ENCODE measurements at places on chromosomes 1 and 21. TPM values are rescaled to one million over a fixed set of nuclear protein-coding genes. Genes with fewer than 3 reads are reported as not detected.

DNA sequence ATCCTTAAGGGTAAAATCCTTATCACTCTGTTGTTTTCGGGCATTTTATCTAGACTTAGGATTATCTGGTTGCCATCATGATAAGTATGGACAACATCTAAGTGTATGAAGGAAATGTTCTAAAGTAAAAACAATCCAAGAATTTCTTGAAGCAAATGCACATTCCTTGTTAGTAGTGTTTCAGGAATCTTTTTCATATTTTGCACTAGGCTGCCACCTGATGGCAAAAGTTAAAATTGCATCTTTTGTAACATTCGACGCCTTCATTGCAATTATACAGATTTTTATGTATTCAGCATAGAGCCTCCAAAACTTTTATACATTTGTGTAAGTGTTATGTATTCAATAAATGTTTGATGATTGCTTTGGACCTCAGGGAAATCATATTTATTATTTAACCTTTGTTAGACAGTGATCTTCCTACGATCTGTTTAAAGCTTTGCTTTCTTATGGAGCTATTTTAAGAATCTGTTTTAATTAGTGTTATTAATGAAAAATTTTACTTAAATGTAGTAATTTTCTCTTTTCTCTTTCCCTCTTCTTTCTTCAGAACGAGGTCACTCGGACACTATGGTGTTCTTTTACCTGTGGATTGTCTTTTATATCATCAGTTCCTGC is 49.4 kb upstream of the KIAA1614 start:
- DNase-seq: no peak

The GSTM1 gene
- not detected for total RNA-seq

The UBXN10 gene
- 7.8 TPM for total RNA-seq

DNA sequence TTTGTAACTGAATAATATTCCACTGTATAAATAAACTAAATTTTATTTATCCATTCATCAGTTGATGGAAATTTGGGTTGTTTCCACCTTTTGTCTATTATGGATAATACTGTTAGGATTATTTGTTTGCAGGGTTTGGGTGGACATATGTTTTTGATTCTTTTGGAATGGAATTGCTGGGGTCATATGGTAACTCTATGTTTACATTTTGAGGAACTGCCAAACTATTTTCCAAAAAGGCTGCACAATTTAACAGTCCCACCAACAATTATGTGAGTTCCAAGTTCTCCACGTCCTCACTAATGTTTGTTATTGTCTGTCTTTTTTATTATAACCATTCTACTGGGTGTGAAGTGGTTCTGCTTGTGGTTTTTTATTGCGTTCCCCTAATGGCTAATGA is 4.3 kb upstream of the SERBP1 start:
- DNase-seq: no peak

- DNase-seq: no peak
These were observed 185.4 kb downstream of the LMO4 start for GRCh38 chr1:87513966-87514660.

DNA sequence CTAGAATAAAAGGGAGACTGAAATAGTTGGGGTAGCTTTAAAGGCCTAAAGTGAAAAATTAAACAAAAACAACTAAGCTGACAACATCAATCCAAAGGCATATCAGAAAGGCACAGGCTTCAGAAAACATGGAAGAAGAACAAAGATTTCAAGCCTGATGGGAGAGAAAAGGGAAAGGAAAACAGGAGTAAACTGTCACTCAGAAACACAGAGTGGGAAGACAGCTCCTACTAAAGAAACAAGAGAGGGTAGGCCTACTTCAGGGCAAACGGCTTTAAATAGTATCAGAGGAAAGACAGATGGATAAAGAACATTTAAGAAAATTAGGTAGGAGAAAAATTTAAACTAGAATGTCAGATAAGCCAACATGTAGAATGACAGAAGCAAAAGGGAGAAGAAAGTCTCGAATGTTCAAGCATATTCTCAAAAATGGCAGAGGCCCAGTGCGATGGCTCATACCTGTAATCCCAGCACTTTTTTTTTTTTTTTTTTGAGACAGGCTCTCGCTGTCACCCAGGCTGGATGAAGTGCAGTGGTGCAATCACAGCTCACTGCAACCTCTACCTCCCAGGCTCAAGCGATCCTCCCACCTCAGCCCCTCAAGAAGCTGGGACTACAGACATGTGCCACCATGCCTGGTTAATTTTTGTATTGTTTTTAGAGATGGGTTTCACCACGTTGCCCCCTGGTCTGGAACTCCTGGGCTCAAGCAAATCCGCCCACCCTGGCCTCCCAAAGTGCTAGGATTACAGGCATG is 7.6 kb downstream of the EGLN1 start:
- DNase-seq: no peak

DNA sequence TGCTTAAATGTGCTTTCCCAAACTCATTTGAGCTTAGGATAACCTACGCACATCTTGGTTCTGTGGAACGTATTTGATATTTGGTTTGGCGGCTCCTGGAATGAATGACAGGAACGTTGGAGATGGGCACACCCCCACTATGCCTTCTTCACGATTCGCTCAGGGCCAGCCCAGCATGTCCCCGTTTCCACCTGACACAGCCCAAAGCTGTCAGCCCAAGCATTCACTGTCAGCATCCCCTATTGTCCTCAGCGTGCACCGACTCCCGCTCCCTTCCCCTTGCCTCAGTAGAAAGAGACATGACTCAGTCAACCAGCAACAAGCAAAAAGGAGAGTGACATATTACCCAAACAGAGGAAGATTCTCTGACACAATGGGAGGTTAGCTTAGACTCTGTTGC is 181.4 kb downstream of the KCNJ6 start:
- no peak for DNase-seq
